ENCODE measurements at places on chromosomes 6 and 20. TPM values are rescaled to one million over a fixed set of nuclear protein-coding genes. Genes with fewer than 3 reads are reported as not detected.
A peak's percentile ranks its signal among the peaks of the same experiment; 100 is the strongest.

Gene SPATS1
- not detected for total RNA-seq

GRCh38 chr6:52512199-52512598, 64.7 kb downstream of the TRAM2 start:
- peaks cover 4% of the 10 kb centered on the region for H3K36me3 ChIP-seq
- no peak for DNase-seq
- H3K27ac ChIP-seq, result peak overlapping the region; percentile 52
- H3K4me3 ChIP-seq, result no peak overlapping the region

Gene WFDC10B
- total RNA-seq, result not detected

GRCh38 chr6:3457710-3458602, 1.1 kb upstream of the SLC22A23 start:
- H3K27me3 ChIP-seq, result no peaks in the 10 kb centered on the region
- H3K36me3 ChIP-seq, result no peaks in the 10 kb centered on the region
- DNase-seq, result peak; percentile 79
- peaks cover 3% of the 10 kb centered on the region for H3K4me1 ChIP-seq
- peak overlapping the region; percentile 57 for H3K27ac ChIP-seq

Gene HLA-DMA
- 26.1 TPM for total RNA-seq

DNA sequence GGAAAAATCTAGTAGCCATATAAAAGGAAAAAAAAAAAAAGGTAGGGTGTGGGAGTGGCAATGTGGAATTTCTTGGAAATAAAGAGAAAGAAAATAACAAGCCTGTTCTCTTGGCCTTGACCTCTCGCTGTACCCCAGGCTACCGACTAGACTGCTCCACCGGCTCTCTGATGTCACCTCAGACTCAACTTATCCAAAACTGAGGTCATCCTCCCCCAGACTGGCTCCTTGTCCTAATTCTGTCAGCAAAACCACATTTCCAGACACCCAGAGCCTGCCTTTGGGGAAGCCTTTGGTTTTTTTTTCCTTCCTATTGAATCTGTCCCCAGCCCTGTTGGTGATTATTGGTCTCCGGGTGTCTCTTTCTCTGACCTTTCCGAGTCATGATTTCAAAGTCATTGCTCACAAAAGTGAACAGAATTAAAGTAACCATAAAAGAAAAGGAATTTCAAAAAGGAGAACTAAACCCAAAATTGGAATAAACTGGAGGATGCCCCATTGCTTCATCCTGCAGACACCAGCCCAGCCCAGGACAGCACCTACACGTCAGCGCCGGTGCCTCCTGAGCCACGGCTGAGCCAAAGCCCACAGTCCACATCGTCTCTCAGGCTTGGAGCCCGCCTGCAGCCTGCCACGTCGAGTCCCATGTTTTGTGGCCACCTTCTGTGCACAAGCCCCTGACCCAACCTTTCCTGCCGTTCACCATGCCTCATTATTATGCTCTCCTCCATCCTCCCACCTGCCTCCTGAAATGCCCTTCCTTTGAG, 170.7 kb downstream of the MYLK4 start:
- no peak overlapping the region for H3K27ac ChIP-seq
- no peak for DNase-seq
- H3K27me3 ChIP-seq, result no peaks in the 10 kb centered on the region
- H3K36me3 ChIP-seq, result no peaks in the 10 kb centered on the region

Gene CPXM1
- 1.1 TPM for total RNA-seq

GRCh38 chr6:150119173-150119572, 23.7 kb upstream of the PPP1R14C start:
- H3K27me3 ChIP-seq, result no peaks in the 10 kb centered on the region
- no peaks in the 10 kb centered on the region for H3K36me3 ChIP-seq
- no peak overlapping the region for H3K4me3 ChIP-seq
- no peak overlapping the region for H3K27ac ChIP-seq
- no peaks in the 10 kb centered on the region for H3K4me1 ChIP-seq
- no peak for DNase-seq

Gene TMC2
- total RNA-seq, result 0.25 TPM

Gene MAK
- total RNA-seq, result not detected

DNA sequence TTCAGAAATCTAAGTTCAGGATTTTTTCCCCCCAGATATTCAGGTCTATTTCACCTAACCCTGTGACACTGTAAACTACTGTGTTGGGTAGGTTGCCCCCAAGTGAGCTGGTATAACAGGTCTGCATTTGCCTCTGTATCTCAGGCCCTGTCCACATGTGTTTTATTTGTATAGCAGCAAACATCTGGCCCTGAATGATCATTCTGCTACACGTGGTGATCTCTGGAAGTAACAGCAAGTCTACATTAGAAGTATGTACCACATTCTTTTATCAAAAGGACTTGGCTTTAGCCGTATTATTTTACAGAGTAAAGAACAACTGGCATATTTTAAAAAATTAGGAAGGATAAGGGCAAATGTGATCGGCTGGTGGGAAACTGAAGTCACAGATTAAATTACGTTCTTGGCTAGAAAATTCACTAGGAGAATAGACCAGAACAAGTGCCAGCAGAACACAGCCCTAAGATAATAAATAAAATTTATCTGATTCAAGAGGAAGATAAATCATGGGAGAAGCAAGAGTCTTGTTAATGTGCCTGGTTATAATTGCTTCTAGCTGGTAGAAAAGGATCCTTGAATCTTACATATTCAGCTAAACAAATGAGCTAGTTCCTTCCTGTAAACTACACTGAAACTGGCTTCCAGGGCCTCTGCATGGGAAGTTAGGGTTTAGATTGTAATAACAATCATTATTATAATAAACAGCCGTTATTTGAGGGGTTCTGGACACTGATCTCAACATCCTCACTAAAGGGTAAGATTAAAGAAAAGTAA, 192.1 kb downstream of the SAMD5 start:
- DNase-seq, result no peak
- no peak overlapping the region for H3K4me3 ChIP-seq
- H3K4me1 ChIP-seq, result no peaks in the 10 kb centered on the region

GRCh38 chr20:57672164-57672563, 37.7 kb downstream of the PMEPA1 start:
- H3K27me3 ChIP-seq, result no peaks in the 10 kb centered on the region
- no peak overlapping the region for H3K4me3 ChIP-seq
- H3K27ac ChIP-seq, result no peak overlapping the region
- DNase-seq, result no peak

- no peaks in the 10 kb centered on the region for H3K27me3 ChIP-seq
- H3K4me1 ChIP-seq, result no peaks in the 10 kb centered on the region
- H3K27ac ChIP-seq, result no peak overlapping the region
- no peaks in the 10 kb centered on the region for H3K36me3 ChIP-seq
- H3K4me3 ChIP-seq, result no peak overlapping the region
Measured at GRCh38 chr6:162685586-162685985, 42.0 kb downstream of the PRKN start.

Gene LIN28B
- 0.12 TPM for total RNA-seq

DNA sequence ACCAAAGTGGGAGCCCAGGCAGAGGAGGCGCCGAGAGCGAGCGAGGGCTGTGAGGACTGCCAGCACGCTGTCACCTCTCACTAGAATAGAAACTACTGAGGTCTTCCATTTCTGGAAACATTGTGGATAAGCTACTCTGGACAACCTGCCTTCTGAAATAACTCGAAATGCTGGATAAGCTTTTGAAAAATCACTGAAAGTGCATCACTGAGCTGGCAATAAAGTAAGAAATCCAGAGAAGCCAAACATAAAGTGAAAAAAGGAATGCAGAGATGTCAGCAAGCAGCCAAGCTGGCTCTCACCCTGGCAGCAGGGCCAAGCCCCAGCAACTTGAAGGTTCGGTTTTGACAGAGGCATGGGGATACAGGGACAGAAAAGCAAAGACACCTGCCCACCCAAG, 59.2 kb upstream of the MYLIP start:
- DNase-seq, result no peak
- H3K36me3 ChIP-seq, result no peaks in the 10 kb centered on the region
- no peak overlapping the region for H3K4me3 ChIP-seq
- H3K27ac ChIP-seq, result no peak overlapping the region

Gene RIMS1
- 0.56 TPM for total RNA-seq

- no peaks in the 10 kb centered on the region for H3K4me1 ChIP-seq
- DNase-seq, result no peak
- no peaks in the 10 kb centered on the region for H3K36me3 ChIP-seq
- H3K27me3 ChIP-seq, result no peaks in the 10 kb centered on the region
- no peak overlapping the region for H3K4me3 ChIP-seq
- H3K27ac ChIP-seq, result no peak overlapping the region
Measured at GRCh38 chr6:160808263-160808662, 106.2 kb downstream of the PLG start.

GRCh38 chr20:62952373-62952967, at the start of gene SLC17A9:
Gene SLC17A9 (plus strand): TSS chr20:62952709. CDS start chr20:62952831, 122 bp downstream.
- peak; percentile 95 for DNase-seq
- H3K4me3 ChIP-seq, result peak within 1 kb of the TSS; percentile 35
- no peaks in the 10 kb centered on the region for H3K36me3 ChIP-seq

DNA sequence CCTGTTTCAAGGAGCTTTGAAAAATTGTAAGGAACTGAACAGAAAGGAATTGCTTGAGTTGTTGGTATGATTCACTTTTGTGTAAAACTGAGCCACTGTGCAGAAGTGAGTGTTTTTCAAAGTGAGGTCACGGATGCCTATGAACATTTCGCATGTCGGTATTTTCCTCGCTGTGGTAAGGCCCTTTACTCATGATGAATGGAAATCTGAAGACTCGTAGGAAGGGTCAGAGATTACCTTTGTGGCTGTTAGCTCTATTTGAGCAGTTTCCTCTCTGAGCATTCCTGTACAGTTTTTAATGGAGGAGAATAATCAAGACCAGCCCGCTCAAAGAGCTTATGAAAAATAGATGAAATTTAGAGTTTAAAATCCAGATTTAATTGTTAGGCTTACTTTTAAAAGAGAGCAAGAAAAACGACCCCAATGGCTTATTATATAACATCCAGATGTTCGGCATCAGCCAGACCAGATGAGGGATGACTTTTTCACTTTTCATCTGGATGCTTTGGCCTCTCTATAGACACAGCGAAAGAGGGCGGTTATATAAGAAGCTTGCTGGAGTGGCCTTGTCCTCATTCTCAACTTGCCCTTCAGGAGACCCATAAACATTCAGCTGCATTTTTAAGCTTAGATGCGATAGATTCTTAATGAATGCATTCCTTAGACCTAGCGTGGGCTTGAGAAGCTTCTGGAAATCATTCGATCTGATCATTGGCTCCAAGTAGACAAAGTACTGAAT, 99.5 kb downstream of the CD83 start:
- H3K4me3 ChIP-seq, result no peak overlapping the region
- no peaks in the 10 kb centered on the region for H3K36me3 ChIP-seq
- H3K27me3 ChIP-seq, result no peaks in the 10 kb centered on the region
- H3K27ac ChIP-seq, result no peak overlapping the region
- DNase-seq, result no peak

Gene CALHM4
- not detected for total RNA-seq

DNA sequence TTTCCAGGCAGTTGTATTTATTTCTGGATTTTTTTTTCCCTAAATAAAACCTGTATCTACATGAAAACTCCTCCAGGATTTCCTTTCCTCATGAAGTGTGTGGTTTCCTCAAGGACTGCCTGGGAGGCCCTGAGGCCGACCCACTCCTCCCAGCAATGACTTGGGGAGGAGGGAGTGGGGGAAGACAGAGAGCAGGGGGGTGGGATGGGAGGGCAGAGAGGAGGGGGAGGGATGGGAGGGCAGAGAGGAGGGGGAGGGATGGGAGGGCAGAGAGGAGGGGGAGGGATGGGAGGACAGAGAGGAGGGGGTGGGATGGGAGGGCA, 161.8 kb upstream of the AGPAT4 start:
- H3K27ac ChIP-seq, result no peak overlapping the region
- no peak overlapping the region for H3K4me3 ChIP-seq
- no peaks in the 10 kb centered on the region for H3K27me3 ChIP-seq
- no peak for DNase-seq
- no peaks in the 10 kb centered on the region for H3K4me1 ChIP-seq
- H3K36me3 ChIP-seq, result no peaks in the 10 kb centered on the region

Gene TOX2
- 4.0 TPM for total RNA-seq

GRCh38 chr6:97129106-97129505, 153.9 kb downstream of the MMS22L start:
- no peak overlapping the region for H3K27ac ChIP-seq
- H3K4me3 ChIP-seq, result no peak overlapping the region
- H3K4me1 ChIP-seq, result no peaks in the 10 kb centered on the region
- no peaks in the 10 kb centered on the region for H3K36me3 ChIP-seq
- DNase-seq, result no peak
- no peaks in the 10 kb centered on the region for H3K27me3 ChIP-seq

Gene TCP11
- total RNA-seq, result not detected

GRCh38 chr6:129153257-129153656, 270.3 kb downstream of the LAMA2 start:
- no peaks in the 10 kb centered on the region for H3K27me3 ChIP-seq
- H3K36me3 ChIP-seq, result no peaks in the 10 kb centered on the region
- no peak for DNase-seq
- H3K4me1 ChIP-seq, result no peaks in the 10 kb centered on the region

Gene SAMD3
- total RNA-seq, result 5.1 TPM

DNA sequence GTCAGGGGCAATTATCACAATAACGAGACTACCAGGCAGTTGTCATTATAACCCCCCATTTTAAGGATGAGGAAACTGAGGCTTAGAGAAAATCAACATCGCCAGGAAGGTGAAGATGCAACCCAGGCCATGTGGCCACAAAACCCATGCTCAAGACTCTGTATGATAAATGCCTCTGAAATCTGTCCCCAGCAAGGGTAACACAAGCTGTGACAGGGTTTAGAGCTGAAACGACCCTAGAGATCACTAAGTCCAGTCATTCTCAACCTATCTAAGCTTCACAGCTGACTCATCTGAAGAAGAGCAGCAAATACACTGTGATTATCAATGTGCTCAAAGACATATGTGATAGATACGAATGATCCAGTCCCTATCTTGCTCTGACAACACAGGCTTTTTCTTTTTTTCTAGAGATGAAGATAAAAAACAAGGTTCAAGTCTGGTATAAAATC, 47.0 kb downstream of the ARHGAP18 start:
- no peak overlapping the region for H3K27ac ChIP-seq
- no peaks in the 10 kb centered on the region for H3K27me3 ChIP-seq
- H3K4me1 ChIP-seq, result peaks cover 6% of the 10 kb centered on the region
- no peaks in the 10 kb centered on the region for H3K36me3 ChIP-seq
- H3K4me3 ChIP-seq, result no peak overlapping the region

DNA sequence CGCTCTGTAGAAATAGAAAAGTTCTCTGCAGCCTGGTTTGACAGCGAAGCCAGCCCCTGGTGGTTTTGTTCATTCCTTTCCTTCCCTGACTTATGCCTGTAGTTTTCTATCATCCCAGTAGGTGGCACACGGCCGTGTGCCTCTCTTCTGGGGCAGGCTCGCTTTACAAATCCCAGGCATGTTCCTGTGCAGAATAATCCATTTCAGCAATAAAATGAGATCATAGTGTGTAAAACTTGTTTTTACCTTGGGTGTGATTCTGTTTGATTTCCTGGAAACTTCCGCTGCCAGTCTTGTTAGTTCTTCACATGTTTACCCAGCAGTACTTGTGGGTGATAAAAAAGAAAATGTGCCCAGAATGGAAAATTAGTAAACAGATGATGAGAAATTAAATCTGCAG, 7.4 kb upstream of the INSM1 start:
- no peak overlapping the region for H3K4me3 ChIP-seq
- H3K4me1 ChIP-seq, result peaks cover 4% of the 10 kb centered on the region
- peak; percentile 65 for DNase-seq
- peaks cover 29% of the 10 kb centered on the region for H3K27me3 ChIP-seq

GRCh38 chr6:36597775-36598174, 3.6 kb downstream of the SRSF3 start:
- H3K4me3 ChIP-seq, result peak overlapping the region; percentile 49
- no peak overlapping the region for H3K27ac ChIP-seq
- H3K27me3 ChIP-seq, result no peaks in the 10 kb centered on the region
- H3K4me1 ChIP-seq, result peaks cover 8% of the 10 kb centered on the region
- no peak for DNase-seq
- peaks cover 17% of the 10 kb centered on the region for H3K36me3 ChIP-seq
